Aorta (tissue), 5 donors: ENCODE measurements at places on chromosomes 5 and 9. TPM values are rescaled to one million over a fixed set of nuclear protein-coding genes. Genes with fewer than 3 reads are reported as not detected.

- DNase-seq = no peak
Observed at GRCh38 chr5:99605904-99606303, 677.1 kb upstream of the CHD1 start.

GRCh38 chr9:75891277-75891741 lies 836 bp downstream of the PCSK5 start:
- peak; percentile 67 for DNase-seq

- DNase-seq = no peak
Observed at GRCh38 chr9:72592502-72593403, 71.3 kb downstream of the TMC1 start.

- DNase-seq = no peak
Observed at GRCh38 chr9:130425741-130426466, 18.9 kb upstream of the ASS1 start.

DNA sequence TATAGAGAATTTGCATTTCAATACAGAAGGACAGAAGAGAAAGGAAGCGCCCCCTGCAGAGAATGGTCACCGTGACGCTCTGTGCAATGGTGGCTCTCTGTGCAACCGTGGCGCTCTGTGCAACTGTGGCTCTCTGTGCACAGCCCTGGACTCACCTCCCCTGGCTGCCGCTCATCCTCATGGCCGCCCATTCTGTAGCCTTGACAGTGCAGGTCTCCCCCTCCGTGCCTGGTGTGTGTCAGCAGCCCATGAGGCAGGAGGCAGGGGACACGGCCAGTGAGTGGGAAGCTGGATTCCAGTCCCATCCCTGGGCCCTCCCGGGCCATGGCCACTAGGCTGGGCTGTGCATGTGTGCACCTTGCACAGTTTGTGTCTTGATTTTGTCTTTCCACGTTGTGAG lies 12.0 kb downstream of the EXOC3 start:
- DNase-seq = peak; percentile 26

GRCh38 chr9:33924978-33925797 lies 108.2 kb downstream of the UBE2R2 start:
- DNase-seq = no peak

GRCh38 chr5:5363045-5363444 lies 59.4 kb upstream of the ICE1 start:
- DNase-seq = no peak

- DNase-seq = no peak
Observed at GRCh38 chr5:35880156-35880555, 23.5 kb downstream of the IL7R start.

- no peak for DNase-seq
Observed at GRCh38 chr5:81626524-81626923, 124.4 kb downstream of the SSBP2 start.

Gene DMGDH
- 5.2 TPM for total RNA-seq

Gene BARHL1
- total RNA-seq = not detected

Gene DBN1
- 140 TPM for total RNA-seq

Gene FOXE1
- not detected for total RNA-seq

Gene QRFP
- total RNA-seq = not detected
